ENCODE measurements at places on chromosomes 3 and 15.

DNA sequence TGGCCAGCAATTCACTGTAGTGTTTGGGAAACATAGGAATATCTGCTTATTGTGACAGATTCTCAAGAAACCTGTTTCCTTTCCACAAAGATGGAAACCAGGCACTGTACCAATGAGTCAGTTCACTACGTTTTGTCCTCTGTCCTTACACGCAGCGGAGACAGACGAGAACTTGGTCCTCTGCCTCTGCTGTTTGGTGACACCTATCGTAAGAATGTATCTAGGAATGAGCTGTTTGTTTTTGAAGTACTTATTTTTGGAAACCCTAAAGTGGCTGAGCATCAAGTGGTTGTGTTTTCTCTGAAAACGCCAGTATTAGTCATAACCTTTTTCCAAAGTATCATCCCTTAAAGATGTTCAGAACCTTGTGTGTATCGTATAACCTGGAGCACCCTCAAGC, 93.0 kb downstream of the PGPEP1L start:
- H3K4me1 ChIP-seq = no peaks in the 10 kb centered on the region
- no peaks in the 10 kb centered on the region for H3K27me3 ChIP-seq
- no peak overlapping the region for H3K4me3 ChIP-seq
- no peak for DNase-seq

GRCh38 chr3:173993299-173993698, 595.8 kb downstream of the NLGN1 start:
- peak; percentile 40 for DNase-seq
- H3K27me3 ChIP-seq = no peaks in the 10 kb centered on the region
- H3K4me1 ChIP-seq = peaks cover 3% of the 10 kb centered on the region
- H3K27ac ChIP-seq = no peak overlapping the region
- H3K36me3 ChIP-seq = no peaks in the 10 kb centered on the region
- no peak overlapping the region for H3K4me3 ChIP-seq

DNA sequence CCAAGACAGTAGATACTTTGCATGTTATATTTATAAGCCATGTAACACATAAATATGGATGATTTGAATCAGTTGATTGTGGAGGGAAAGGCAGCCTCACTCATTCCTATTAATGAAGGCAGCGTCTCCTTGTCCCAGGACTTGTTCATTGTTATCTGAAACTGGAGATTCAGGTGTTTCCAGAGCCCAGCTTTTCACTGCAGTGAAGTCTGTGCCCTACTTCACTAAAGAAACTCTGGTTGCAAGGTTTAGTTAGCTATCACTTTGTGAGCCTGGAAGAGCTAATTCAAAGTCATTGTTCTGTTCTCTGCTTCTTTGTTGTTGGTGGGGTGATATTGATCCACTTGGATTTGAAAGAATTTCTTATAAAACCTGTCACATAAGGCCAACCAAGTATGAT, 9.8 kb downstream of the NR2C2 start:
- no peak overlapping the region for H3K4me3 ChIP-seq
- no peaks in the 10 kb centered on the region for H3K36me3 ChIP-seq
- no peak for DNase-seq
- no peaks in the 10 kb centered on the region for H3K27me3 ChIP-seq
- H3K27ac ChIP-seq = no peak overlapping the region

DNA sequence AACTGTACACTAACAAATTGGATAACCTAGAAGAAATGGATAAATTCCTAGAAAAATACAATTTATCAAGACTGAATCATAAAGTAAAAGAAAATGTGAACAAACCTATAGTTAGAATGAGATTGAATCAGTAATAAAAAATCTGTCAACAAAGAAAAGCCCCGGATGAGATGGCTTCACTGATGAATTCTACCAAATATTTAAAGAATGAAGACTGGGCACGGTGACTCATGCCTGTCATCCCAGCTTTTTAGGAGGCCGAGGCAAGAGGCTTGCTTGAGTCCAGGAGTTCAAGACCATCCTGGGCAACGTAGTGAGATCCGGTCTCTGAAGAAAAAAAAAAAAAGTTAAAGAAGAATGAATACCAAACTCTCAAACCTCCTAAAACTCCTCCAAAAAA, 17.7 kb upstream of the AP4E1 start:
- no peak overlapping the region for H3K4me3 ChIP-seq
- H3K4me1 ChIP-seq = no peaks in the 10 kb centered on the region
- DNase-seq = no peak
- no peaks in the 10 kb centered on the region for H3K36me3 ChIP-seq

- no peaks in the 10 kb centered on the region for H3K4me1 ChIP-seq
- no peaks in the 10 kb centered on the region for H3K27me3 ChIP-seq
- DNase-seq = no peak
- no peak overlapping the region for H3K4me3 ChIP-seq
- H3K27ac ChIP-seq = no peak overlapping the region
- no peaks in the 10 kb centered on the region for H3K36me3 ChIP-seq
Measured at GRCh38 chr3:90128391-90128790, 1021.0 kb downstream of the EPHA3 start.

- no peaks in the 10 kb centered on the region for H3K36me3 ChIP-seq
- H3K27me3 ChIP-seq = no peaks in the 10 kb centered on the region
- H3K27ac ChIP-seq = no peak overlapping the region
Measured at GRCh38 chr3:48558493-48559134, 2.0 kb upstream of the PFKFB4 start.

- no peak overlapping the region for H3K27ac ChIP-seq
- no peaks in the 10 kb centered on the region for H3K36me3 ChIP-seq
- H3K4me3 ChIP-seq = no peak overlapping the region
- no peak for DNase-seq
- H3K4me1 ChIP-seq = peaks cover under 1% of the 10 kb centered on the region
- no peaks in the 10 kb centered on the region for H3K27me3 ChIP-seq
Measured at GRCh38 chr3:193794002-193794881, 201.2 kb downstream of the OPA1 start.

DNA sequence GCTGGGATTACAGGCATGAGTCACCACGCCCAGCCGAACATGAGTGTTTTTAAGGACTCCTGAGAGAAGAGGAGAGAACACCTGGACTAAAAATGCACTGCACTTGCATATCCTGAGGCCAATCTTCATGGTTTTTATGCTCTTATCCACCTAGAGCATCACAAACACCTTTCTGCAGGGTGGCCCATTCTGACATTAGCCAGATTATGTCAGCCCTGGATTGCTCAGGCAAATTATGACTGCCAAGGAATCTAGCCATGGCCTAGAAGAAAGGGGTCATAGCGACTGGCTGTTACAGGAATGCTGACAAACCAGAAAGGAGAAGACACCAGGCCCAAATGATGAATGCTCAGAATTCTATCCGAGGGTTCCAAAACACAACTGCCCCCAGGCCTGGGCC, 40.9 kb upstream of the HERC1 start:
- no peak overlapping the region for H3K27ac ChIP-seq
- DNase-seq = no peak
- H3K36me3 ChIP-seq = no peaks in the 10 kb centered on the region
- no peaks in the 10 kb centered on the region for H3K4me1 ChIP-seq
- no peak overlapping the region for H3K4me3 ChIP-seq

Data from A673 (cell line).